NCI-H146 (cell line): ENCODE measurements at places on chromosomes 11 and 22.

DNA sequence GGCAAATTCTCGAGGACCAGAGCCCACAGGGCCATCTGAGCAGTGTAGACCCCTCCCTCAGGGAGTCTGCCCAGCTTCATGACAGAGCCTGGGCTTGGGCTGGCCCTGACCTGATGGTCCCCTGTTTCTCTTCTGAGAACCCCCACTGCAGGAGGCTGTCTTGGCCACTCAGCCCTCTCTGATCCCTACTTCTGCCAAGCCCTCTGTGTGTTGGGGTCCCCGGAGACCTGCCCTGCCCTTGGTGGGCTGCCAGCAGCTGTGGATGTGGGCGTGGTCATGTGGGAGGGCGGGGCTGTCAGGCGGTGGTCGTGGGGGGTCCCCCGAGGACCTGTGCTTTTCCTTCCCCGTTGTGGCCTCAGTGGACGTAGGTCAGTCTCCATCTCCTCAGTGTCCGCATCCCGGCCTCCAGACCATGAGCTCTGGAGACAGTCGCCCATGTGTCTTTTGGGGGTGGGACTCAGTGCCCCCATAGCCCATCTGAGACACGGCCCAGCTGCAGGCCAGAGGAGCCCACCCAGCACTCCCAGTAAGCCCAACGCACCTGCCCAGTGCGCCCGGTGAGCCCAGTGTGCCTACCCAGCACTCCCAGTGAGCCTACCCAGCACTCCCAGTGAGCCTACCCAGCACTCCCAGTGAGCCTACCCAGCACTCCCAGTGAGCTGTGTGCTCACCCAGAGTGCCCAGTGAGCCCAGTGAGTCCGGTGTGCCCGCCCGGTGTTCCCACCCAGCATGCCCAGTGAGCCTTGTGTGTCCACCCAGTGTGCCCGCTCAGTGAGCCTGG, 409.2 kb downstream of the TBC1D22A start:
- no peak for DNase-seq

GRCh38 chr22:20427945-20428417, 9.6 kb downstream of the SCARF2 start:
- DNase-seq, result no peak

DNA sequence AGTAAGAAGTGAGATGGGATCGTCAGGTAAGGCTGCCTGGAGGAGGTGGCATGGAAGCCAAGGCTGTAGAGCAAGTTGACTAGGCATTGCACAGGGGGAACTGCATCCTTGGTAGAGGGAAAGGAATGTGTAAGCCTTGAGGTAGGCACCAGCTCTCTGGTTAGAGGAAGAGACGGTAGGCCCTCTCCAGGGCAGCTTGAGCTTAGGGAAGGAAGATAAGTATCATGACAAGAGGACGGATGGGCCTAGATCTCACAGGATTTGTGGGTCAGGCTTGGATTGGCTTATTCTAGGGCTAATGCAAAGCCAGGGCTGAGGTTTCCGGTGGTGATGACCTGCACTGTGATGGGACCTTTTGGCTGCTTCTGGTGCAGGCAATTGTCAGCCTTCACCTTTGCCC, 1035.8 kb downstream of the TBC1D22A start:
- DNase-seq, result no peak

DNA sequence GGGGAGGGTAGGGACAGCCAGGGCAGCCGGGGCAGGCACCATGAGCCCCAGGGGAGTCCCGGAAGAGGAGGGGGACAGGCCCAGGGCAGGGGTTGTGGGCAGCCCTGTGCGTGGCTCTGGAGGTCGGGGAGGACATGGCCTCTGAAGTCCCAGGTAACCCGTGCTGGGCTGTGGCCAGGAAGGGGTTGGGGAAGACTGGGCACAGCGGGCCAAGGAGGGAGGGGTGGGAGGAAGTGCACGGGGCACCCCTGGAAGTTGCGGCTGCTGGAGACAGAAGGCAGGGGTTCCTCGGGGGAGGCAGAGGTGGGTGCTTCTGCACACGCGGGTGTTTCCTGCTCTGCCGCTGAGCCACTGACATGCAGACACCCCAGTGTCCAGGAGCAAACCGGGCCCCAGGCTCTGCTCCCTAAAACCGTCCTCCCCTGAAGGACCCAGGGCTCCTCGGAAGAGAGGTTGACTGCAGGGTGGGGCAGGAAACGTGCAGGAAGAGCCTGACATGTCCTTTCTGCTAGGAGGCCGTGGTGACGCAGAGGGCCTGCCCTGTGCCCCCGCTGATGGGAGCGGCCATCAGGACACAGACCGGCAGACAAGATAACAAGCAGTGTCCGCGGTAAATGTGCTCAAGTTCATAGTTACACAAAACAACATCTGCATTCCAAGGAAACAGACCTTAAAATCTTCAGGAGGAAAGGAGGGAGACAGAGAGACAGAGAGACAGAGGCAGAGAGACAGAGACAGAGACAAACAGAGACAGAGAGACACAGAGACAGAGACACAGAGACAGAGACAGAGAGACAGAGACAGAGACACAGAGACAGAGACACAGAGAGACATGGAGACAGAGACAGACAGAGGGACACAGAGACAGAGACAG, 5.7 kb downstream of the TNNI2 start:
- DNase-seq, result no peak

DNA sequence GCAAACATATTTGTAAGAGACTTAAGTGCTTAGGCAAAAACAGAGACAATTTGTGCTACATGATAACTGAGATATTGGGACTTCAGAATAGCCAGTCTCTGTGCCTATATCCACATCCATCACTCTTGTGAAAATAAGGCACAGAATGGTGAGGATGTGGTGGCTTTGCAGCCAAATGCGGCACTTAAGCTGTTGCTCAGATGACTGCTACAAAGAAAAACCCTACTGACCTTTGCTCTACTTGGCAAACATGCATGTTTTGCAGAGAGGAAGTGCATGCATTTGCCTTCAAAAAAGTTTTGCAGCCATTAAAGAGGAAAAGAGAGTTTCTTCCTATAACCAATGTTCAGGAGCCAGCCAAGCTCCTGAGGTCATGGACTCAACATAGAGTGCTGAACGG, 675.0 kb upstream of the KIRREL3 start:
- DNase-seq, result no peak

DNA sequence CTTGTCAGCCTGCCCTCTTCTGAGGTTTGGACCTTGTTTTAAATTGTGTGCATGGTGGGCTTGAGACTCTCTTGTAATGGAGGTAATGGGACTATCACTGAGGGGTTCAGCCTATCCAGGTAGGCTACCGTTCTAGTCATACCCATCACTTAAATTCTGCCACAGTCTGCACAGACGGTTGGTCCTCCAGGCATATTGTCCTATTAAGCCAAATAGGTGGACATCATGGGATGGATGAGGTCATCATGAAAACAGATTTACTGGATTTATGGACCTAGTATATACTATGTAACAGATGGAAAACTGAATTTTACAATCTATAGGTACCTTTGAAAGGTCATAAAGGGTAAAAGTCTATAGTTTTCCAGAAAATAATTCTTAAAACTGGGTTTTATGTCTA, 9.1 kb upstream of the RBM4 start:
- no peak for DNase-seq

DNA sequence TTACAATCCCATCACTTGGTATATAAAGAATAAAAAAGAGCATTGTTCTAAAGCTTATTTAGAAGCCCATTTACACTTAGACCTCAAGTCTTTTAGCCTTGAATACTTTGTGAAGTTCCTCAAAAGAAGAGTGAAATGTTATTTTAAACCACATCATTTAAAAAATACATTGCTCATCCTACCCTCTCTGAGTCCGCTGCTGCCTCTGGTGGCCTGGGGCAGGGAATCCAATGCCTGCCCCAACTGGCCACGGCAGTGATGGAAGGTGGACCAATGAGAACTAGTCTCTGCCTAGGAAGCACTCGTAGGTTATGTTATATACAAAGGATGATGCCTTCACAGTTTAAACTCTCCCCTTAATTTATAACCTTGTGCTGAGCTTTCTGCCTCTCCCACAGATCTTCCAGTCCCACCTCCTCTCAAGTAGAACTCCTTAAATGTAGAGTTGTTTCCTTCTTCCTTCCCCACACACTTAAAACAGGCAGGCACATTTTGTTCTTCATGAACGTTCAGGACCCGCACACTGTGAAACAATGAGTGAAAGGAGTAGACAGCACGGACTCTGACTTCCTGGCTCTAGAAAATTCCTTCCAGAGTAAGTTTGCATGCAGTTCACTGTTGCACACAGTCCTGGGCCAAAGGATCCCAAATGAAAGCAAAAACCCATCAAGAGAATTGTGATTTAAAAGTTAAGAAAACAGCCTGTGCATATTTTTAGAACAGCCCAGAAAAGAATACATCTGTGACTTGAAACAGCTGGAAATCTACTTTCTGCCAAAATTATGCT, 167.8 kb downstream of the RRAS2 start:
- DNase-seq, result no peak

DNA sequence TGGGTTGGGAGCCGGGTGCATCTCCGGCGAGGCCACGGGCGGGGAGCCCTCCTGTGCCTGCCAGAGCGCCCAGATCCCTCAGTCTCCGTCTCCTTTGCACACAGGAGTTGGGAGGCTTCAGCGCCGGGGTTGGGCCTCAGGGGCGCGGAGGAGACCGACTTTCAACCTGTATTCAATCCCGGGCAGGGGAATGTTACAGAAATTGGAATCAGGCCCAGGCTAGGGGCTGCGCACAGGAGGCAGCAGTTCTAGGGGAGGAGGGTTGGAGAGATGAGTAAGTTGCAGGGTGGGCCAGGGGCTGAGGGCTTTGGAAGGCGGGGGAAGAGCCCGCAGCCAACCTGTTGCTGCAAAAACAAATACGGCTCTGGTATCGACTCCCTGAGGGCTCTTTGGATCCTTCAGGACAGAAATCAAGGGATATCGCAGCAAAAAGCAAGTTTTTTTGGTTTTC, 640 bp upstream of the KCNA4 start:
- no peak for DNase-seq

GRCh38 chr11:66962801-66963200, 4.6 kb upstream of the PC start:
- DNase-seq, result no peak

GRCh38 chr11:21807350-21807749, 385.5 kb upstream of the ANO5 start:
- no peak for DNase-seq

GRCh38 chr11:111623527-111624030, 21.3 kb downstream of the SIK2 start:
- no peak for DNase-seq

- DNase-seq, result no peak
Observed at GRCh38 chr11:130636722-130637464, 188.4 kb downstream of the ADAMTS15 start.

- no peak for DNase-seq
Observed at GRCh38 chr22:36330127-36330526, 57.6 kb downstream of the MYH9 start.

- DNase-seq, result no peak
Observed at GRCh38 chr22:49448526-49448925, 379.1 kb downstream of the BRD1 start.

DNA sequence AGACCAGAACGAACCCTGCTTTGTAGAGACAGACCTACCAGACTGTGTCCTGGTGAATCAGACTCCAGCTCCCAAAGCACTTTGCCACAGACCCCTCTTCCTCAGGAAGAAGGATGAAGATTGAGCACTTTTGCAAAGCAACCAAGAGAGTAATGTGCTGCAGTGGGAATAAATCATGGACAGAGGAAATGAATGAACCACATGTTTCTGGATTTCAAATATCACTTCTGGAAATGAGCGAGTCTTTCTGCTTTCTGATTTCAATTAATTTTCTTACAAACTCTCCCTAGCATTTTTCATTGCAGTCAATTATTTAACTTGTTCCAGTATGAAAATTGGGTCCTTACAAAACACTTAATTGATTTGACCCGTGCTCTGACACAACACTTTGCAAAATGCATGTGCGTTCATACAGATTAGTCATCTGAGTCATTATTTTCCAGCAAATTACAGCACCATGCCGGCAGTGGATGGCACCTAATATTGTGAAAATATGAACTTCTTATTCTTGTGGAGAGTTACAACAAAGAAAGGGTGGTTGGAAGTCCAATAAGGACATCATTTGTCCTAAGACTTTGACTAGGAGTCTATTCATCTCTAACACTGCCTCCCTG, 315.9 kb upstream of the CCDC90B start:
- no peak for DNase-seq

DNA sequence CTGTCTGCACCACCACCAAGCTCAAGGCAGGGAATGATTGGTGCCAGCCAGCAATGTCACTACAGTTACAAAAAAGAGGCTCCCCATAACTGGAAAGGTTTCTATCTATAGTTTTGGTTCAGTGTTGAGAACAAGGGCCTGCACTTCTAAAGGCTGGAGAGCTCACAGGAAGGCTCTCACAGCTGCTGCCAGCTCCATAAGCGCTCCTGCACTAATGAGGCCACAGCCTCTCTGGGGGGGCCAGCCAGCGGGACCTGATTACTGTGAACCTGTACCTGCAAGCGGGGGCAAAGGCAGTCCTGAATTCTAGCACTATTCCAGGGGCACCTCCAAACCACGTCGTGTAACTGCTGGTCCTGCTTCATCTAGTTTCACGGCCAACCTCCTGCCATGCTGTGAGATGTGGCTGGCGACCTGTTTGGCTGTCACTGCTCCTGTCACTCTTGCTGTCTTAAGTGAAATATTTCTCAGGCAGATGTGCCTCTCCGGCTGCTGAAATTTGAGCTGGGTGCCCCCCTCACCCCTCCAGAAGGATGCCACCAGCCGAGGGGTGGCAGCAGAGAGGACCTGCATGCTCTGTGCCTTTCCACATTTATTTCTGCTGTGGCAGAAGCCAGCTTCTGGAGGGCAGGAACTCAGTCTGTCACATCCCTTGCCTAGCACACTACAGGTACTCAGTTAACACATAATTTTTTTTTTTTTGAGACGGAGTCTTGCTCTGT, 53.3 kb upstream of the ARFGAP3 start:
- DNase-seq, result no peak

DNA sequence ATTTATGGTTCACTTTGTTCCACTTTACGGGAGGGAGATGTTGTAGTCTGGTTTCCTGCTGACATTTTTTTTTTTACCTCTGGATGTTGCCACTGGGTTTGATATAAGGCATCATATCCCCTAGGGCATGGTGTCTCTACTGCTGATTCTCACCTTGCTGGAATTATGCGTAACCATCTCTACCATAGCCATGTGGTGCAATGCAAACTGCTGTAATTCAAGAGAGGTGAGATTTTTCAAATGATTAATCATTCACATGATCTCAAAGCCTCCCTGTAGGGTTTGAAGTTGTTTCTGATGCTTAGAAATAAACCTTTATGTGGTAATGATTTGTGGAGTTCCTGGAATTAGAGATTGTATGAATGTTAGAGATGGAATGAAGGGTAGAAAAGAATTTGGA, 13.0 kb downstream of the MS4A3 start:
- DNase-seq, result no peak

DNA sequence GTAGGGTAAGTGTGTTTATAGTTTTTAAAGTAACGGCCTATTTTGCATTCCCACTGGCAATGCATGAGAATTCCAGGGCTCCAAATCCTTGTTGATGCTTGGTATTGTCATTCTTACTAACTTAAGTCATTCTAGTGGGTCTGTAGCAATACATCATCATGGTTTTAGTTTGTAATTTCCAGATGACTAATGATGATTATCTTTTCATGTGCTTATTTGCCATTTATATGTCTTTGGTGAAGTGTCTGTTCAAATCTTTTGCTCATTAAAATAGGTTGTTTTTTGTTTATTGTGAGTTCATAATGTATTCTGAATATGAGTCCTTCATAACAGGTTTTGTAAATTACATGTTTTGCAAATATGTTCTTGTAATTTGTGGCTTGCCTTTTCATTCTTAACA, 31.2 kb downstream of the MTMR3 start:
- no peak for DNase-seq
